ENCODE measurements at places on chromosomes 12 and 14.

DNA sequence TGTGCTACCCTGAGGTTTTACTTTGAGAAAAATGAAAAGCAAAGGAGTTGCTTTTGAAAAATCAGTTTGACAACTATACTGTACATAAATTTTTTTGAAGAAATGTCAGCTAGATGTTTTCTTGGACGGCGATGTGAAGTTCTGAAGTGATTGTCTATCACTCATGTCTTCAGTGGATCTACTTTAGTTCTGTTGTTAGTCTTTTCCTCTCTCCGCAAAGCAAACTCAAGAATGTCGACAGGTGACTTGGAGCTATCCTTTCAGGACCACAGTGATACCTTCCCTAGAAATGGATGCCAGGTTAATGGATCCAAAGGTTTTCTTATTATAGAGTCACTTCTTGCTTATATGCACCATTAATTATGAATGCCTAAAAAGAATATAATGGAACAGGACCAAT, 1.2 kb downstream of the PTPRO start:
- DNase-seq = no peak

- DNase-seq = no peak
Observed at GRCh38 chr14:75279153-75279762, 630 bp downstream of the FOS start.

DNA sequence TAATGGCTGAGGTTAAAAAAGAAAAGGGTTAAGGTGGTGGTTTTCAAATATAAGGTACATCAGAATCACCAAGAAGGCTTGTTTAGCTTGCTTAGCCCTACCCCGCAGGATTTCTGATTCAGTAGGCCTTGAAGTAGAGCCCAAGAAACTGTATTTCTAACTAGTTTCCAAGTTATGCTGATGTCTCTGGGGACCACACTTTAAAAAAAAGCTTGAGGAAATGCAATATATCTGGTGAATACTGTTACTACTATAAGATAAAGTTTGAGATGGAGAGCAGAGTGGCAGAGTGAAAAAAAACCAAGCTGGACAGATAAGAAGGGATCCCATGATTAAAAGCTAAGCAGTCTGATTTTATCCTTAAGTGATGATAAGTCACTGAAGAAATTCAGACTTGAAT, 18.3 kb upstream of the GXYLT1 start:
- DNase-seq = no peak

GRCh38 chr12:39619316-39619659, 315 bp downstream of the ABCD2 start:
- DNase-seq = no peak

DNA sequence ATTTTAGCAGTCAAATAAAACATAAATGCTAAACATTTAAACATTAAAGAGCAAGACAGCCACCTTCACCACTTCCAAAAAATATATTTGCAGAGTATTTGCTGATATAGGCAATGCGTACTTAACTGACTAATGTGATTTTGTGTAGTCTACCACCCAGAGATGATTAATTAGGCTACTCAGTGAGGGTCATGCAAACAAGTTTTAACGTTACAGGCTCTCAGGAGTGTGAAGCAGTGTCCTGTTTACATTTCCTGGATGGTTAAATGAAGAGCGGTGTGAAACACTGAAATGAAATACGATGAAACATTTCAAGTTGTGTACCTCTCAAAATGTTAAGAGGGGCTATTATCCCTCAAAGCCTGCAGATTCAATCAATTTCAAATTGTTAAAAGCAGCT, 165.8 kb upstream of the LRIG3 start:
- no peak for DNase-seq

DNA sequence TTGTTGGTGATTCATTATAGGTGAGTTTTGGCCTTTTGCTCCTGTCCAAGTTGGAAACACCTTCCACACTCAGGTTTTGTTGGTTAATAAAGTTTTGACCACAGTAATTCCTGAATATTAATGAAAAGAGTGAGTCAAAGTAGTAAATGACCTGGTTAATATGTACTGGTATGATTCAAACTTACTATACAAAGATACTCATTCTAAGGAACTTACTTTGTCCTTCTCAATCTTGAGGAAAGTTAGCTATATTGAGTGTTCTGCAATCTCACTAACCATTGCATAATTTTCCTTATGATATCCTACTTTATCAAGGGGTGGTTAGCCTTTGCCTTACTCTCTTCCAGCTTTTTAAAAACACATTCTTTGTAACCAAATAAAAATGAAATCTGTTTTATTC, 20.9 kb upstream of the HECTD1 start:
- DNase-seq = no peak

DNA sequence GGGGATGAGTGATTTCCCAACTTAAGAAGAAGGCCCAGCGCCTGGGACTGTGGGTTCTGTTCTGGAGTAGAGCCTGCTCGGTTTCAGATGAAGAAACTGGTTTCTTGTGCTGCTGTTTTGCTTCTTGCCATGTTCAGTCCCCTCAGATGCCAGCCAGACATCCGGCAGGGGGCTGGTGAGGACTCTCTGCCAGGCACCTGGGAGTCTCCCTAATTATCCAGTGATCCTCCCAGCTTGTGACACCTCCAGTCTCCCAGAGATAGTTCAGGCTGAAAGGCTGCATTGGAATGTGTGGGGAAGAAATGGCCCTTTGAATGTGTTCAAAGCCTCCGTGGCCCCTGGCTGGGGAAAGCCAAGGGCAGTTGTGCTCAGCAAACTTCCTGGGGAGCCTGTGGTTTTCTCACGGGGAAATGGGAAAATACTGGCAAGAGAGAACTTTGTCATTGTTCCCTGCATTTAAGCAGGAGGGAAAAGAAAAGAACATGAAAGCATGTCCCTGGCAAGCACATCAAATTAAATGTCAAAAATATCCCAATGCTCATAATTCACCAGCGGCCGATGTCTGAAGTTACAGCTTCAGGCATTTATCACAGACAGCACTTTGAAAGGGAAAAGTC, 8.5 kb upstream of the SERPINA12 start:
- DNase-seq = no peak

DNA sequence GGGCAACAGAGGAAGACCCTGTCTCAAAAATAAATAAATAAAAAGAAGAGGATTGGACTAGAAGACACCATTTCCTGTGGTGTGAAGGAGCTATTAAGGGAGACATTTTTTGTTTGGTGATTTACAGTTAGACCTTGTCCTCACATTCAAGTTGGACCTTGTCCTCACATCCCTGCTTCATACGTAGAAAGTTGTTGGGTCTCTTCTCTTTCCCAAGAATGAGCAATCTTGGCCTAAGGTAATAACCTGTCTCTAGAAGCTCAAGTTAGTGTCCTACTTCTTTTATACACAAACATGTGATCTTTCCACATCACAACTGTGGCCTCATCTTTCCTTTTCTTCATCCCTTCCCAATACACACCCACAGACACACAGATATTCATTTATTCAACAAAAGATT, 13.0 kb downstream of the APOLD1 start:
- no peak for DNase-seq

GRCh38 chr12:66191547-66192126, 2.6 kb downstream of the IRAK3 start:
- no peak for DNase-seq

DNA sequence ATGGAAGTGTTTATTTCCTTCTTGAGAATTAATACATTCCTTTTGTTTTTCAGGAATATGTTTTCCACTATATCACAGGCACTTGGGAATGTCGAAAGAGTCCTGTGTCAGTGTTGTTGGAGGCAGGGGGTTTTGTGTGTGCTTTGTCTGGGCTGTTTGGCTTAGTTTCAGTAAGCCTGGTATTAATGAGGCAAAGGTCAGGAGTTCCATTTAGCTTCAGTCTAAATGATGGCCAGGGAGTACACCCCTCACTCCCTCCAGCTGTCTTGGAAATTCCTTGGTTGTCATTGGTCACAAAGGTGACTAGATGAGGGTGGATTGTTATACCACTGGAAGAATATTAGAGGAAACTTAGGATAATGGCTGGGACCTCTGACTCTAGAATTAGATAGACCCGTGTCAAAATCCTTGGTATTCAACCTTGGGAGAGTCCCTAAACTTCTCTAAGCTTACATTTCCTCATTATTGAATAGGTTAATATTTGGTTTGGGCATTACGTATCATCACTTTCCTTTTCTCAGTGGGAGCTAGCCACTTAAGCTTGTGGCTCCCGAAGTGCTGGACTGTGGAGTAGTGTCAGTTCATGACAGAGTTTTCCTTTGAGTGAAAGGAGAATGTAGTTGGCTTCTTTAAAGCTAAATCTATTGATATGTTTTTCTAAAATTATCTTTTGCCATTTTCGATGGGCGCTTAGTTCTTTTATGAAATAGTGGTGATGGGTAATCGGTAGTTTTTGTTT, 5.2 kb downstream of the FRS2 start:
- DNase-seq = no peak

DNA sequence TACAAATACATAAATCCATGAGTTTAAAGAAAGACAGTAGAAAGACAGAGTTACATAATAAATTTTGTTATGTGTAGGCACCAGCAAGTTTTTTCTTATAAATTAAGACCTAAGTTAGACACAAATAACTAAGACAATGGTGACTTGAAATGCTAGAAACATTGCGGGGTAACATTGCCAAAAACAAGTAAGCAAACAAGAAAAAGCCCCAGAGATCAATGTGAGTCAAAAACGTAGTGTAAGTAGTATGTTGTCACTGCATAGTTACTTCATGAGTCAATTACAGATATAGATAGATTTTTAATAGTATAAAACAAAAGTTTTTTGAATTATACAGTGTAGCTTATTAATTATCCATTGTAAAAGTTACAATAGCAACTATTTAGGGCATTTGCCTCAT, 83.4 kb downstream of the CNTN1 start:
- no peak for DNase-seq

DNA sequence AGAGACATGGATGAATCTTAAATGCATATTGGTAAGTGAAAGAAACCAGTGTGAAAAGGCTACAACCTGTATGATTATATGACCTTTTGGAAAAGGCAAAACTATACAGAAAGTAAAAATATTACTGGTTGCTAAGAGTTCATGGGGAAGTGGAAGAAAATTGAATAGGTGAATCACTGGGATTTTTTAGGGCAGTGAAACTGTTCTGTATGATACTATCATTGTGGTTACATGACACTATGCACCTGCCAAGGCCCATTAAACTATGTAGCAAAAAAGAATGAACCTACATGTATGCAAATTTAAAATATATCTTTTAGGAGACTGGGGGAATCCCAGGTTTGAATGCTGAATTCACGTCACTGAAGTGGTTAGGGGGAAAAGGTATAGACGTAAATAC, 12.6 kb upstream of the OR8S1 start:
- no peak for DNase-seq

- no peak for DNase-seq
Observed at GRCh38 chr14:76348898-76349297, 27.0 kb upstream of the ESRRB start.

DNA sequence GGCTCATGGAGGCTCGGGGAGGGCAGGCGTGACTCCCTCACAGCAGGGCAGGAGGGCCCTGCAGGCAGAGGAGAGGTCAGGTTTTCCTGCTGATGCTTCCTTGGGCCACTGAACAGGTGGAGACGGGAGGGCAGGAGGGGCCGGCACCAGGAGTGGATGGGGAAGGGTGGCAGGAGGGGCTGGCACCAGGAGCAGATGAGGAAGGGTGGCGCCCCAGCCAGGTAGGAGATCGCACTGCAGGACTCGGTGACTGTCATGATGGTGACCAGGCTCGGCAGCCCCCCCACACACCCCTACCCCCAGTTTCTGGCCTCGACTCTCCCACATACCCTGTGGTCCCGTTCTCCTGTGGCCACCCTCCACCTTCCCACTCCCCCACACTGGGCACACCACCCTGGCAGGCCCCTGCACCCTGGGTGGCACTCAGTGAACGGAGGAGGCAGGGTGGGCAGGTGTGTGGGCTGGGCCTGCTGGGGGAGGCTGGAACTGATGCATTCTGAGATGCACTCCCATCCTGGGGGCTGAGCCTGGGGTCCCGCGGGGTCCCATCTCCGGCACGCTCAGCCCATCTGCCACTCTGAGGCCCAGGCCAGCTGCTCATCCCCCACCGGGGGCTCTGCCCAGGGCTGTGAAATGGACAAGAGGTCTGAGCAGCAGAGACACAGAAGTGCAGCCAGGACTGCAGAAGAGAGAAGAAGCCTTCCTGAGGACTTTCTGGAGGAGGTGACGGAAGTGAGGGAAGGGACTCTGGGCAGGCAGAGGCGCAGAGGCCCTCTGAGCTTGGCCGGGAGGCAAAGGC, 2.8 kb downstream of the NUDT14 start:
- DNase-seq = no peak

DNA sequence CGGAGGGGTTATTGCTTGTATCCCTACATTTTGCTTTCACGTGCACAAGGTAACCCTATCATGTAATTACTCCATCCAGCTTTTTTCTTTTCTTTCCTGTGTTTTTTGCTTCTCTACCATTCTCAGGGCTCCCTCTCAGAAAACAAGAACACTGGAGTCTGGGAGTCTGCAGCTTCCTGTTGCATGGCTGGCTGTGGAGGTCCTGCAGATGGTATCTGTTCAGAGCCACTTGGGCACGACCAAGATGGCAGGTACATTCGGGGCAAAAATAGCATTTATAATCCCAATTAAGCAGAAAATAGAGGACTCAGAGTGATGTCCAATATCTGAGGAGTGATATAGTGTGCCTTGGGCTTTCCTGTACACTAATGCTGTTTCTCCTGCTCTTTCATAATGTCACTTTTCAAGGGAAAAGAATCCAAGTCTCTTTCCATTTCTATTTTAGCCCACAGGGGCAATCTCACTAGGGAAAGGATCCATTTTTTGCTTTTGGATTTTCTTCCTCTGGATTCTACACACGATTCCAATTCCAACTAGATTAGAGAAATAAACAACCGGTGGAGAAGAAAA, 3.2 kb upstream of the NUMB start:
- no peak for DNase-seq

- no peak for DNase-seq
Observed at GRCh38 chr14:57174466-57174865, 94.2 kb downstream of the EXOC5 start.

DNA sequence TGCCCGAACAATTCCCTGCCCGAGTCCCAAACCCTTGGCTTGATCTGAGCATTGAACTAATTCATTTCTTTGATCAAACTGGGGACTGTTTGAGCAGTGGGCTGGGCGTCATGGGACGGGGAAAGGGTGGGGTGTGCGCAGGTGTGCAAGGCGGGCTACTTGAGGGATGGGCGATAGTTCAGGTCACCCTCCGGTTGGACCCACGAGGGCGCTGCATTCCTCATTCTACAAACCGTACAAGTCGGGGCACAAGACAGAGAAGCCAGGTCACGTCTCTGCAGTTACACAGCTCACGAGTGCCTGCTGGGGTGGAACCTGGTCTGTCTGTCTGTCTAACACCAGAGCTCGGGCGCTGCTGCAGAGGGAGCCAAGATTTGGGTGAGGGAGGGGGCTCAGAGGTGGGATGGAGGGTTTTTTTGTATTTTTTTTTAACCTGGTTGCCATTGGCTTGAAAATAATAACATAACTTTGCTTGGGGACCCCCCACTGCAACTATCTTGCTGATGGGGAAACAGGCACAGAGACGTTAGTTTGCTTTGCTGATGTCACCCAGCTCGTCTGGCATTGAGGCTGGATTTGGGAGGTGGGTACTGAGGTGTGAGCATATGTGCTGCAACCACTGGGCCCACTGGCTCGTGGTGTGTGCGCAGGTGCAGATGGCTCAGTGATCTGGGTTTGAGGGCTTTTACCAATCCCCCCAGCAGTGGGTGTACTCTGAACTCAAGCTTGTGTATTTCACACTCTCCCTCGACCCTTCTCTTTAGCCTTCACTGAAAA, 7.6 kb upstream of the RTL1 start:
- DNase-seq = no peak

GRCh38 chr14:60756847-60757246, 22.3 kb downstream of the MNAT1 start:
- DNase-seq = no peak

- no peak for DNase-seq
Observed at GRCh38 chr12:104935886-104936285, 22.2 kb downstream of the SLC41A2 start.
